ENCODE measurements at places on chromosomes 3 and 15.

GRCh38 chr3:67897351-67898336 is 243.2 kb upstream of the SUCLG2 start:
- DNase-seq, result no peak

DNA sequence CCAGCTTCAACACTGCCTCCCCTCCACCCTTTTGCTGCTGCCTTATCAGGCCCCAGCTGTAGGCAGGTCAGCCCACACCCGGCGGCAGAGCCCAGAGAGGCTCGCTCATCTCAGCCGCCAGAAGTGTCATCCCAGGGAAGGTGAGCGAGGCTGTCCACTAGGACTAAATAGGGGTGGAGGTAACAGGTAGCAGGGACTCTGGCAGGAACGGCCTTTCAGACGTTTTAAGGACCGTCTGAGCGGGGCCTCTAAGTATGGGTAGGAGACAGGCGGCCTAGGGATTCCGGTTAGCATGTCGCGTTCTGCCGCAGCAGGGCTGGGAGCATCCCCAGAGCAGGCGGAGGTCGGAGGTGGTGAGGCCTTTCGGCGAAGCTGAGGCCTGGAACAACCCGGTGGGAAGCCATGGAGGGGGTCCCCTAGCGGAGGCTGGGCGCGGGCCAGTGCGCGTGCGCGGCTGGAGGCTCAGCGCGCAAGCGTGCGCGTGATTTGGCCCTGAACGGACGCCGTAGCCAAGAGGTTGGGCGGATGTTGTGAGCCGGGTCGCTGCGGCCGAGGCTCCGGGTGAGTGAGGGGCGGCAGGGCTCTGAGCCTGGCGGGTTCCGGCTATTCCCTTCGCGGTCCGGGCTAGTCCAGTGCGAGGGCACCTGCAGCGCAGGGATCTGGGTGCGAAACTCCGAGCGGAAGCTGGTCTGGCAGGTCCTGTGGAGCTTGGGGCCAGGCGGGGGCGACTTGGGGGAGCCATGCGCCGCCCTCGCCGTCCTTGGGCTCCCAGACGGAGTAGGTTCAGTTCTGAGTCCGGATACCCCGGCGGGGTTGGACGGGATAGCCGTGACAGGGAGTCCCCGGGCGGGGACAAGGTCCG is at the start of the genes MST1 and RNF123:
MST1 (minus strand) TSS at position 429 of the 862 bp plus-strand sequence. CDS start 783 bp downstream, outside the sequence.
RNF123 (plus strand) TSS at position 512 of the 862 bp plus-strand sequence. CDS start 1,609 bp downstream, outside the sequence.
- peak; percentile 86 for DNase-seq

DNA sequence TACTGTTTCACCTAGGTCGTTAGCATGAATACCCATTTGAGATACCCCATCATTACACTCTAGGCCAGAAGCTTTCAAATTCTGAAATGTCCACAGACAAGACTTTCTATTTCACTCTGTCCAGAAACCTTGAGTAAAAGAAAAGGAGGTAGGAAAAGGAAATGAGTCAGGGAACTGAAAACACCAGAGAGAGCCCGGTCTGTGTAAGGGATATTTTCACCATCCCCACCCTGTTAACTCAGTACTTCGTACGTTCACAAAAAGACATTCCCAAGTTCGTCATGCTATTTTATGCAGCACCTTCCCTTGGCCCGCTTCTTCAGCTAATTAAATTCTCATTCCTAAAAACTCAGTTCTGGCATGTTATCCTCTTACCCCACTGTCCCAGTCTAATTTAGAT is 89.4 kb upstream of the SOX2 start:
- DNase-seq, result no peak

GRCh38 chr15:60406513-60407414 is 9.0 kb upstream of the ANXA2 start:
- no peak for DNase-seq

GRCh38 chr3:128598884-128599664 is 51.5 kb downstream of the RPN1 start:
- no peak for DNase-seq

- no peak for DNase-seq
Observed at GRCh38 chr15:63463793-63464192, 40.6 kb upstream of the USP3 start.

Measured in HepG2 (cell line).